ENCODE measurements at places on chromosomes 4 and X.

GRCh38 chrX:53261355-53261972 is 19.9 kb downstream of the IQSEC2 start:
- no peak for DNase-seq

DNA sequence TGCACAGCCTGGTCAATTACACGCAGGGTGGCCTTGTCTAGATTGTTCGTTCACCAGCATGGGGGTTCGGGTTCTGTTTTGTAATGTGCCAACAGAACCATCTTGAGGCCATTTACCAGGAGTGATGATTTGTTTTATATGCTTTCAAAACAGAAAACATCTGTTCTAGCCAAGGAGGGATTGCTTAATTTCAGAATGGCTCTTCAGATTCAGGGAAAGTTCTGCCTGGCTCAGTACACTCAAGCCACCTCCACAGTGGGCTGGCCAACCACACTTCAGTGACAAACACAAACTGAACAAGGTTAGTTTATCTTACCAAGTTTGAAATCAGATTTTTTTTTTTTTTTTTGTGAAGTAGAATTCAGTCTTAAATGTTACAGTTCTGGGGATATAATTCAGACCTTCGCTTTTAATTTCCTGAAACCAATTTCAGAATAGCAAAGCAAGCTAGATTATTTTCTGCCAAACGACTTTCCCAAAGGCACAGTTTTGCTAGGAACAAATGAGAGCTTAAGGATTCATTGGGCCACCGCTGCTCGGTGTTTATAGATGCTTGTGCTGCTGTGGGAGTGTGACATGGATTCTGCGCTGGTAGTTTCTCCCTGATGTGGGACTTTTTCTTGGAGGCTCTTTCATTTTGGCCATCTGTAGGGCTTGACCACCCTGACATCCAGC is 23.4 kb downstream of the SMS start:
- DNase-seq, result no peak

- DNase-seq, result no peak
Measured at GRCh38 chr4:43112139-43112538, 219.6 kb downstream of the GRXCR1 start.

GRCh38 chrX:46573892-46574773 is 568 bp downstream of the CHST7 start:
- DNase-seq, result peak; percentile 2

DNA sequence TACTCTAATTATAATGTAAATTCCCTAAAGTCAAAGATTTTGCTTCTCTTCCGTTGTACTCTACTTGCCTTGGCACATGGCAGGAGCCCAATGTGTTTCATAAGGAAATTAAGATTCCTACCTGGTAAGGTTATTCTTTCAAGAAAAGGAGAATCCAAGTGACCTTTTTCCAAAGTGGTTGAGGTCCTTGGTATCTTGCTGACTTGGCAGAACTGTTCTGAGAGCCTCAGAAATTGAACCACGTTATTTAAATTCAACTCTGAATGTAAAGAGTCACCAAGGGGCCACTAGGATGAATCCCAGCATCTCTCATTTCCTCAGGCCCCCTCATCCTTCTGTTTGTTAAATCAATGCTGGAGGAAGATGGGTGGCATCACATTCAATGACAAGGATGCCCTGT is 418.2 kb upstream of the MAGEB2 start:
- no peak for DNase-seq

GRCh38 chr4:41257257-41257901 is 651 bp downstream of the UCHL1 start:
- DNase-seq, result no peak

- DNase-seq, result no peak
Measured at GRCh38 chr4:148192526-148192925, 249.7 kb downstream of the NR3C2 start.

DNA sequence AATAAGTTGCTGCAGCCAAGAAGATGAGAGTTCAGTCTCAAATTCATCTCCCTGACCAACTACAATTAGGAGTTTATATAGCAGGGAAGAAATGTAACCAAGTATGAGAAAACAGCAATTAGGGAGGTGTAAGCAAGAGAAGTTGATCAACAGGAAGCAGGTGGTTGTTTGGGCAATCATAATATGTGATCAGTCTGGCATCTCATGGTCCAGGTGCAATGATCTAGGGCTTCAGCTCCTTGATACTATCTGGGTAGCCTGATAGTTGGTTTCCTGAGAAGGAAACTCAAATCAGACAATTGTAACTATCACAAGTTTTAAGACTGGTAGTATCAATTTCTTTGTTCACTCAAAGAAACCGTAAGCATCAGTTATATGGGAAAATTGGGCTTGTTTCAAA is 1574.3 kb upstream of the PABPC4L start:
- DNase-seq, result no peak

DNA sequence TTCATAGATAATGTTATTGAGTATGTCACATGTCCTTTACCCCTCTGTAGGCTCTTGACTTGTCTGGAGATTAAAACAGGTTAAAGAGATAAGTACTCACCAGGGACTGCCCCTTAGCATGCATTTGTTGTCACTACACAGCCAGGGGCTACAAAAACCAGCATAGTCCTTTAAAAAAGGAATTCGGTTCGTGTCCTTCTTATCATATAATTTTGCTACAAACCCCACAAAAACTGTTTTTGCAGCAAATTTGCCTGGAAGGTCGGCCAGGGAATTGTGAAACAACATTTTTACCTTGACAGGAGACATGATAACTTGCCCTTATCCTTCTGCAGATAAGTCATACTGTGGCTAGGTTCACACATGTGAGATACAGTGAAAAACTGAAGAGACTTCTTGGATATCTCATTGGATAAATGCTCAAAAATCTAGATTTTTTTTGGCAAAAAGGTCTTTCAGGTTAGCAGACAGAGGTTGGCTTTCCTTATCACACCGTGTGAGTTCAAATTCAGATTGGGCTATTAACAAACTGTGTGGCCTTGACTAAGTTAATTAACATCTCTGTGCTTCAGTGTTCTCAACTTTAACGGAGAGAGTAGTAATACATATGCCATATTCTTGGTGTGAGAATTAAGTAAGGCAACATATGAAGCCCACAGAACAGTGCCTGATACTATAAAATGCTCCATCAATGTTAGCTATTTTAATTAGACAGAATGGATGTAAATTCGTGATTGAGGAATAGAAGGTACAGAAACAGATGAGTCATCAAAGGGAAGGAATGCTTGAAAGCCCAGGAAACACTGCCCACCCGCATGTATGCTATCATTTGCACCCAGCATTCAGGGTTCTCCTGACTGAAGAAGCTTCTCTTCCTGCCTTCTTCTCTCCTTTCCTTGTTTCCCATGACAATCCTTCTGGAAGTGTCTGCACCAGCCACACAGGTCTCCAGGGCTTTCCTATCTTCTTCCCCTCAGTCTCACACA is 30.0 kb downstream of the FAM9C start:
- DNase-seq, result no peak

DNA sequence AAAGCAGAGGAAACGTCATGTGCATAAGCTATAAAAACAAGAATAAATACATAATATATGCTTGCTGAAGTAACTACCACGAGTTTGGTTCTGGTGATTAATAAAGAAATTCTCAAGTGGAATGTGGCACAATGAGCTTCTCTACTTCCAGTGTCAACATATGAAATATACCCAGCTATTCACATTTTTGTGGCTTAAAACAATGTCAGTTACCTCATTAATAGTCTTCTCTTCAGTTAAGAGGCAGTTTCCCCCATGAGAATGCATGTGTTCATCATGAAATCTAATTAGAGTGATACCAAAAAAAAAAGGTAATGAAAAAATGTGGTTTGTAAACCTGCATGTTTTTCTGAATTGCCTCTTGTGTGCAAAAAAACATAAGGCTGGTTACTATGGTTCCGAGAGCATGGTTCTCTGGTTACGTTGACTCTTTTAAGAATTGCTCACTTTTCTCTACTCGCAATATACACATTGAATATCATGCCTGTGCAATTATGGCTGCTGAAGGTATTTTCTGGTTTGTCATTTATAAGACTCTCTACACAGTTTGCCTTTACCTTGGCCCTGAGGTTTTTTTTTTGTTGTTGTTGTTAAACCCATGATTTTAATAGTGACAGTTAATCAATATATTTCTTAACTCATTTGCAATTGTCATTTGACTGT is 108.2 kb downstream of the PCDH7 start:
- no peak for DNase-seq

- no peak for DNase-seq
Measured at GRCh38 chrX:55908661-55909212, 191.2 kb downstream of the RRAGB start.

DNA sequence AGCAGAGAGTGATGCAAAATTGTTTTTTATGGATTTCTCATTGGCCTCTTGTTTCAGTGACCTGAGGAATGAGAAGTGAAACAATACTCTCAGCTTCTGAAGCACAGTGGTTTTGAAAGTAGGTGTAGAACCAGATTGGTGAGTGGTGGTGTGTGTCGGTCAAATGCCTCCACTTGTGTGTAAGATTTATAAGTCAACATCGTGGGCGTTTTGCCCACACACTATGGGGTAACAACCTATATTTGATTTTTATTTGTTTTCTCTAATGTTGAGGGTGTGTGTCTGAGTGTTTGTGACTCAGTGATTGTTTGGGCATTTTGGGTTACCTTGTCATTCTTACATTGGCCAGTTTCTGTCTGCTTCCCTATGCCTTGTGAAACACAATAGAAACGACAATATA is 23.3 kb downstream of the ADGRL3 start:
- DNase-seq, result no peak

GRCh38 chrX:118736394-118737010 is 9.1 kb downstream of the IL13RA1 start:
- DNase-seq, result no peak

GRCh38 chr4:155837203-155837796 is 28.8 kb downstream of the ASIC5 start:
- no peak for DNase-seq

DNA sequence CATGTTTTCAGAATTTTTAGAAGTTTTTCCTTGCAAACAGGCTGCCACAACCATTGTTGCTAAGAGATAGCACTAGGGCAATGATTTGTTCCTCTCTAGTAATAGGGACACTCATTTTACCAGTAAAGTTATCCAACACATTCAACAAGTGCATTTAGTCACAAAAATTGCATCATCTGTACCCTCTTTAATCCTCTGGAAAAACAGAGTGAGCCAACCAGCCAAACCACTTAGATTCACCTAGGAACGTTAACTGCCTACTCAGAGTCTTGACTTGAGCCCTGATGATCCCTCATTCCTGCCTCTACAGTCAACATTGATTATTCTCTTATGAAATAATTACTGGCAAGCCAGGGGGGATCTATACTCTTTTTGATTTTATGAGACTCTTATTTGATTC is 17.0 kb upstream of the ADGRA3 start:
- DNase-seq, result no peak

GRCh38 chr4:109406337-109406931 is 27.2 kb upstream of the SEC24B start:
- no peak for DNase-seq

DNA sequence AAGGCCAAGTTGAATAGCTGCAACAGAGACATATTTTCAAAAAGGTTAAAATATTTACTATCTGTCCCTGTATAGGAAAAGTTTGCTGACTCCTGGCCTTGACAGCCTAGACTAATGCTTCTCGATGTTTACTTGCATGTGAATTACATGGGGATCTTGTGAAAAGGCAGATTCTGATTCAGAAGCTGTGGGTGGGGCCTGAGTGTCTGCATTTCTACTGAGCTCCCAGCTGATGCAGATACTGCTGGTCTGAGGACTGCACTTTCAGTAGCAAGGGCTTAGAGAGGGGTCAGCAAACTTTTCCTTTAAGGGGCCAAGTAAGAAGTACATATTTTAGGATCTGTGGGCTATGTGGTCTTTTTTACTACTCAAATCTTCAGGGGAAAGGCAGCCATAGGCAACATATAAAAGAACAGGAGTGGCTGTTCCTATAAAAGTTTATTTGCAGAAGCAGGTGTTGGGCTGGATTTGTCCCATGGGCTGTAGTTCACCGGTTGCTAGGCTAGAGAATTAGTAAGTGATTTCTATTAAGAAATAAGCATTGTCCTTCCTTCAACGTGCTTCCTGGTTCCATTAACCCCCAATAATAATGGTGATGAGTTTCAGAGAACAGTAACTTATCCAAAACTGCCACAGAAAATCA is 97.2 kb upstream of the PDE5A start:
- DNase-seq, result no peak

GRCh38 chrX:10010686-10011085 is 43.5 kb downstream of the CLDN34 start:
- DNase-seq, result no peak

- no peak for DNase-seq
Measured at GRCh38 chr4:2103843-2104547, 44.9 kb downstream of the NAT8L start.

DNA sequence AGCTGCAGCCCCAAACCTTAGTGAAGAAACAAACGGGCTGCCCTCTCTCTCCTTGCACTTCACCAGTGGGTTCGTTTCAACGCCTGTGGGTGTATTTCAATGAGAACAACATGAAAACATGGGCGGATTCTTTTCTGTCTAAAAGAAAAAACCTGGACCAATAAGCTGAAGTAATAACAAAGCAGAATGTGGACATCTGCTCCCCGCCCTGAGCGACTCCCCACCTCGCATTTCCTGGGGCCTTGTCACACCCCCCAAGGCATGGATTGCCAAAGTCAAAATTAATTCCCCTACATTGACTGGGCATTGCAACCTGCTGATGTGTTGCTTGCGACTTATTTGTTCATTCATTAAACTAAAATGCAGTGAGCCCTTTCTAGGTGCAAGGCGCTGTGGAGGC is 142.9 kb downstream of the BCOR start:
- no peak for DNase-seq

GRCh38 chr4:186234367-186234766 is 7.1 kb downstream of the KLKB1 start:
- DNase-seq, result no peak

DNA sequence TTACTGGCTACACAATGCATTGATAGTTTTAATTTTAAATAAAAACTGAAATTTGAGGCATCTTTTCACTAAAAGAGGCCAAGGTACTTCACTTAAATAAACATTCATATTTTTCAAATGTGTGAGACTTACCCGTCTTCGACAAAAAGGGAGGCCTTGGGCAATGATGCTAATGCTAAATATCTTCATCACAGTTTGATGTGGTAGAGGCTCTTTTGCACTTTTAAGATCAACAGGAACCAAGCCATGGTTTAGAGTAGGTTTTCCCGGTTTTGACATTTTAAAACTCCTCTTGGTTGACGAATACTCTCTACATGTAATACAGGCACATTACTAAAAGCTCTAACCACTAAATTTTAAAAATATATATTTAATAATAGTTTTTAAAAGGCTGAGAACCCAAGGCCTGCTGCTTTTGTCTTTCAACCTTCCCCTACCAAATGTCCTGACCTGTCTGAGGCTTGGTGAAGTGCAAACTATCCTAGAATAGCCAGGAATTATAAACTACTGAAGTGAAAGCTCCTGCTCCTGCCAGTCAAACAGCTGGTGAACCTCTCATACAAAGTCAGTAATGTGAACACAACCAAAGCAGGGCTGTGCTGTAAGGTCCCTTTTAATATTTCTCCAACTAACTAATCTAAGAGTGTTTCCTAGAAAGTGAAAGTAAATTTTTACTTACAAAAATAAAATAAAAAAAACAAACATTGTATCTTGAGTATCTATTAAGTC is 153.7 kb downstream of the FBXW7 start:
- DNase-seq, result no peak

GRCh38 chrX:10842646-10843045 is 222.3 kb upstream of the MID1 start:
- no peak for DNase-seq

All from SHP77 treated with DMSO at 0.1 percent for 48 hours (cell line).